ENCODE measurements at places on chromosomes 6 and 20.

- DNase-seq: peak; percentile 43
Observed at GRCh38 chr6:31403283-31404060, at the start of gene MICA. Gene MICA (plus strand): TSS chr6:31403595. CDS start chr6:31403633, 38 bp downstream.

GRCh38 chr6:49336514-49337131, 126.4 kb downstream of the MMUT start:
- DNase-seq: no peak

DNA sequence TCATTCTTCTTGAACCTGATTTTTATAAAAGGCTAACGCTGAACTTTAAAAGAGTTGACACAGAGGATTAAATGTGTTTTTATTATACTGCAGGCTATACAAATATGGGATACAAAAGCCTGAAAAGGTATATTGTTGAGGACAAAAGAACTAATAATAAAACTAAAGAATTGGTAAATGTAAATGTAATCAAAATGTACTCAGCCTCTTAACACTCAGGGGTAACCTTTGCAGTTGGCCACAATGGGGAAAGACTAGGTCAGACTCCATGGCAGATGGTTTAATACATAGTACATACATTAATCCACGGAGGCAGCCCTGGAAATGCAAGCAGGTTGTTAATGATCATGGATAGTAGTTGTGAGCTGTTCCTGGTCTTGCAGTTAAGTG, 57.5 kb downstream of the SOBP start:
- DNase-seq: no peak

DNA sequence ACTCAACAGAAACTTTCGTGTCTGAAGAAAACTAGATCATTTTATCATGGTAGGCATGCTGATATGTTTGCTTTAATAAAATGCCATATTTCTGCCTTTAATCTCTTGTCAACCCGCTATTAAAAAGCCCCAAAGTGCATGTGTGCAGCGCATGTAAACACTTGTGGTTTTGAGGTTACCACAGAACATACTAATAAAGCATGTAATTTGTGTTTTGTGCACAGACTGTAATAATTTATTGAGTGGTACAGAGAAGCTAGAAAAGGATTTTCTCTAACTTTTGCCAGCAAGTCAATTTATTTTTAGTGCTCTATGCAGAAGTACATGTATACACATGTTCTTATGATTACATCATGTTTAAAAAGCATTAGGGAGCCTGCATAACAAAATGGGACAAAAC, 349.9 kb upstream of the SLC35B3 start:
- DNase-seq: no peak

GRCh38 chr6:20584100-20584731, 50.0 kb downstream of the CDKAL1 start:
- no peak for DNase-seq

DNA sequence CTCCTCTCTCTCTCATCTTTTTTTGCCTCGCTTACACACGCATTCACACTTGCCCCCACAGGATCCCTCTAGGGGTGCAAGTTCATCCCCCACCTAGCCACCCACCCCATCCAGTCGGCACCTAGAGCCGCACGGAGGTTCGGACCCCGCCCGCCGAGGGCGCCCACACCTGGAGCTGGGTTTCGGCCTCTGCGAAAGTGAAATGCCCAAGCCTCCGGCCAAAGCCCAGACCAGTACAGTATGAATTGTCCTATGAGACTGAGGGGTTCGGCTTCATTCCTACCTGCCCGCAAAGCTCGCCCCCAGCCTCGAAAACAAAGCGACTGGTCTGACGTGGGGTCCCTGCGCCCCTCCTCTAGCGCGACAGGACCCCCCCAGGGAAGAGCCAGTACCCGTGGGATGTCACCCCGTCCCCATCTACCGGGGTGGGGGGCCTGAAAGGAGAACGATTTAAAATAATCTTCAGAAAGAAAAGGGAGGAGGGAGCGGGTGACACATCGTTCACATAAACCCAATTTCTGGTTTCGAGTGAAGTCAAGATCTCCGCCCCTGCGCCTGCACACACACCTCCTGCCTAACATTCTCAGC, 1.5 kb downstream of the TFAP2A start:
- DNase-seq: no peak

- no peak for DNase-seq
Observed at GRCh38 chr6:3419624-3420272, 37.1 kb downstream of the SLC22A23 start.

GRCh38 chr6:130936933-130937332, 109.7 kb downstream of the SMLR1 start:
- DNase-seq: no peak

DNA sequence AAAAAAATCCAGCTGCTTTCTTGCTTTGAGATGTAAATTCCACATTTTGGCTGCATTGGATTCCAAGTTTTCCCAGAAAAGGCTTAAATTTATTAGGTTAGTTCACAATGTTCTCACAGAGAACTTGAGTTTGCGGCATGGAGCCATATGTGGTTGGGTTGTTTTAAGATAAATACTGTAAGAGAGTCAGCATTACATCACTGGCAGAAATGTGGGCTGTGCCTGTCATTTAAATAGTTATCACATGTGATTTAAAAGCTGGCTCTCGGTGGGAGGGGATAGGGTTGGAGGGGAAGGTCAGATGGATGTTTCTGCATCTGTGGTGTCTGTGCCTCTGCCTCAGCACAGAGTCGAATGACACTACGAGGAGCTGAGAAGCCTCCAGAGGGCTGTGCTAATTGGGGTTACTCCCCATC, 73.8 kb upstream of the SCP2D1 start:
- no peak for DNase-seq

GRCh38 chr6:126056355-126057004, 70.1 kb downstream of the TRMT11 start:
- DNase-seq: no peak

DNA sequence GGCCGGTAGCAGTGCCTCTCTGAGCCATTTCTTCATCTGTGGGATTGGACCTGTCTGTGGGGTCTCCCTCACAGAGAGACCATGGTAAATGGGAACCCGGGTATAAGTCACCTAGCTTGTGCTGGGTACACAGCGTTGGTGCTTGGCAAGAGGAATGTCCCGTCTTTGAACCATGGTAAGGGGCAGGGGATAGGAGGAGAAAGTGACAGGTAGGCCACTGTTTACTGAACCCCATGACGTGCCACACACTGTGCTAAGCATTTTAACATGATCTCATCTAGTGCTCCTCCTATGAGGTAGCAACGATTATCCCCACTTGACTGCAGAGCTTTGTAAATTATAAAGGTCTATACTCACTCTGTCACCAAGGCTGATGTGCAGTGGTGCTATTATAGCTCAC, 600 bp upstream of the TNNC2 start:
- no peak for DNase-seq

GRCh38 chr6:78243519-78243918, 590.7 kb downstream of the MEI4 start:
- DNase-seq: no peak

- no peak for DNase-seq
Observed at GRCh38 chr20:49539481-49540231, 28.3 kb downstream of the PTGIS start.

- DNase-seq: no peak
Observed at GRCh38 chr6:10658910-10659698, 35.3 kb downstream of the C6orf52 start.

- DNase-seq: no peak
Observed at GRCh38 chr20:39954621-39955020, 734.4 kb downstream of the MAFB start.

DNA sequence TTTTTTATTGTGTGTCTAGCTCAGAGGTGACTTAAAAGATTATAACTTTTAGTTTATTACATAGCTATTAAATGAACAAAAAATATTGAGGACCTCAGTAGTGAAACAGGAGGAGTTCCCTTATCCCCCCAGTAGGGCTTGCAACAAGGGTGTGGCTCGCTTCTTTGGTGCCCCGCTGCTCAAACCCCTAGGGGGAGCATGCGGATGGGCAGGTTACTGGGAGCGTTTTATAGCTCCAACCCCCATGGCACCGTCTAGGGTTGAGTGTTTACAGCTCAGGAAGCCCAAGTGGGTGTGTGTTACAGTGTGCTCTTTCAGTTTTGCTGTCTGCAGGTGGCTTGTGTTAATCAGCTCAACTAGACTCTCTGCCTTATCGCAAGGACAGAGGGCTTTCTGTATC, 1513.7 kb downstream of the GRIK2 start:
- DNase-seq: no peak

GRCh38 chr6:134002821-134003220, 49.6 kb downstream of the SLC2A12 start:
- no peak for DNase-seq

DNA sequence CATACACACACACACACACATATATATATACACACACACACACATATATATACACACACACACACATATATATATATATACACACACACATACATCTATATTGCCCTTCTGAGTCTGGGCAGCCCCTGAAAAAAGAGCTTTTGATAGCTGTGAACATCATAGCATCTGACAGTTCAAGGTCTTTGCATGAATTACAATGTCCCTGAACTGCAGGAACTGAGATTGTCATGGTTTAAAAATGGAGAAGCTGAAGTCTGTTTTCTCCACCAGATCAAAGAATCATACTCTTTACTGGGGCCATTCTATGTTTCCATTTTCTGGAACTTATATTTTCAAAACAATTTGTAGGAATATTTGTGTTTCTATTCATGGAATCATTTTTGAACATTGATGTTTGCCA, 189.8 kb downstream of the ZDHHC14 start:
- DNase-seq: no peak

GRCh38 chr6:65110031-65110430, 597.0 kb downstream of the EYS start:
- DNase-seq: no peak

Measured in stimulated activated CD4-positive, alpha-beta T cell treated with anti-CD3 and anti-CD28 coated beads, Interleukin-2, amount 100 ng/mL, for 4 hours (primary cell).